LNCaP clone FGC (cell line): ENCODE measurements at places on chromosomes 6 and 20.

GRCh38 chr20:41169162-41169690, 31.9 kb downstream of the PLCG1 start:
- no peak for DNase-seq

DNA sequence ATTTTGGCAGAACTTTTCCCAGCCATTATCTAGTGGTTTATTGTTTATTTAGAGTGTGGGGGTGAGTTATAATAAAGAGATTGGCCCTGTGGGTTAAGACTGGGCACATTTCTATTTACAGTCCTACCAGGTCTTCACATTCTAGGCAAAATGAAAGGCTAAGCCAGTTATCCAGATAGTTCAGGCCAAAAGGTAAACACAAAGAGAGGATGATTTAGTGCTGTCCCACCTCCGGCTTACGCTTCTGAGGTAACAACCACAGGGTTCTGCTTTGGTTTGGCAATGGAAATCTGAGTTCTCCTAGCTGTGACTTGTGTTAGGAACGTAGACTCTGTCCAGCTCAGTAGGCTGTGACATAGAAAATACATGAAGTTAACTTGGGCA, 50.3 kb upstream of the PTPRK start:
- DNase-seq = no peak

DNA sequence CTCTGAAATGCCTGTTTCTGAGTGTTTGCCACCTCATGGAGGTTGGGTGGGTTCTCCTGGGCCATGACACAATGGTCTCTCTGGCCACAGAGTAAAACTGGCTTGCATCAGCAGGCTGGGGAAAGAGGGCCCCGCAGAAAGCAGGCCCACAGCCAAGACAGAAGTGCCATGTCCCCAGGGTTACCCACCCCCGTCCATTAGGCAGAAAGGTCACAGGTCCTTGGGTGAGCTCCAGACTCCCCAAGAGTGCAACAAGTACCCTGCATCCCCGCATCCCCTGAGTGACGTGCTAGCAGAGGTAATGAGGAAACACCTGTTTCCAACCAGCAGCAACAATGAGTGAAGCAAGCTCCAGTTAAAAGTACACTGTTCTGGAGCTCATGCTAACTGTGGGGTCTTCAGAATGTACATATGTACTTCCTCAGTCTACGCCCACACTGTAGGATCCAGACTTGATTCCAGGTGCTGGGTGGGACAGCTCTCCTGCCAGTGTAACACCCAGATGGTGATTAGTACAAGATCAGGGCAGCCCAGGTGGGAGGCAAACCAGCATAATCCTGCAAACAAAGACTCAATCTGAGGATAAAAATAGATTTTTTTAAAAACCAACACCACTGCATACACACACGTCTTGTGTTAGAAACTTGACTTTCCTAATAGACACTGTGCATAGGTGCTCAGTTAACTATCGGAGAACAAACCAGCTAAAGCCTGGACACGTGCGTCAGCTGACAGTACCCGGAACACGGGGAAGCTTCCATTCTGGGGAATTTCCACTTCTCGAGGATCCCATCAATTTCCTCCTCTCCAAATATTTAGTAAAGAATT, 31.5 kb downstream of the RRBP1 start:
- no peak for DNase-seq

GRCh38 chr6:38153076-38153797, 333.7 kb downstream of the ZFAND3 start:
- no peak for DNase-seq

DNA sequence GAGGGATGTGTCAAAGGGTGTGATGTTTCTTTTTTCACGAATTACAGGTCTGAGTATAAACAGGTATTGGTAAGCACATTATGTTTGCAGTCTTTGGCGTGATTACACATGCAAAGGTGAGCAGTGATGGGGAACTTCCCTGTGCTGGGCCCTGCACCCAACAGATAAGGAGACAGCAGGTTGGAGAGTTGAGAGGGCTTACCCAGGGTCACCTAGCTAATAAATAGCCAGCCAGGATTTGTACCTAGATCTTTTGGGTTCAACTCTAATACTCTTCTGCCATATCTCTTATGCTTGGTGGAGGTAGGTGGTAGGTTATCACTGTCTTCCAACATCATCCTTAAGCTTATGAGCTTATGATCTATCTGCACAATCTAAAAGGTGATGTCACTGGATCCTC, 46.5 kb downstream of the AFG1L start:
- DNase-seq = no peak

DNA sequence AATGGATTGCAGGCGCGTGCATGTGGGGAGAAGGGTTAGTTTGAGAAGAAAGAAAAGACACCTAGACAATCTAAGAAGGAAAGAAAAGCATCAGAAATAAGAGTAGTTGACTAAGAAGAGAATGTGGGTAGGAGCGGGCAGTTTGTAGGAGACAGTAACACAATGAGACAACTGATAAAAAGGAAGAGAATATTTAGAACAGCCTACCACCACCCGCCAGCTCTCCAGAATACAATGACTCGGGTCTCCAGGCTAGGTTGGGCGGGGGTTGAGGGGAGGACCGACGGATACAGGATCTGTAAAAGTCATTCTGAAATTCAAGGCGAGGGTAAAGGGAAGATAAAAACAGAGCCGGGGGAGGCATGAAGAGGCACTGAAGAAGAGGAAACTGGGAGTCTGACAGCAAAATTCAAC, 712 bp downstream of the ABHD16A start:
- no peak for DNase-seq

DNA sequence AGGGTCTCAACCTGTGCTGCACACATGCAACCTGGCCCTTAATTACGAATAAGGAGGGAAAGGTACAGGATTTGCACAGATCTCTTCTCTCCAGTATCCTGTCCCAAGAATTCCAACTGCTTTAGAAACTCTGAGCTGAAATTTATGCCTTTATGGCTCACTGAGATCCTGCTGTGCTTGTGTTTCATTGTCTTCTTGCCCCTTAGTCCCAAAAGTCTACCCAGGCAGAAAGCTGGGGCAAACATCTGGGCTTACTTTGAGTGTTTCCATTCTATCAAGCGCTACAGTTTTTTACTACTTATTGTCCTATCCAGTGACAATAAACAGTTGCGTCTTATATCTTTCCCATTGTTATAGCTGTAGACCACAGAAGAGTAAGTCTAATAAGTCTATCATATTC, 99.7 kb downstream of the LIN28B start:
- no peak for DNase-seq

DNA sequence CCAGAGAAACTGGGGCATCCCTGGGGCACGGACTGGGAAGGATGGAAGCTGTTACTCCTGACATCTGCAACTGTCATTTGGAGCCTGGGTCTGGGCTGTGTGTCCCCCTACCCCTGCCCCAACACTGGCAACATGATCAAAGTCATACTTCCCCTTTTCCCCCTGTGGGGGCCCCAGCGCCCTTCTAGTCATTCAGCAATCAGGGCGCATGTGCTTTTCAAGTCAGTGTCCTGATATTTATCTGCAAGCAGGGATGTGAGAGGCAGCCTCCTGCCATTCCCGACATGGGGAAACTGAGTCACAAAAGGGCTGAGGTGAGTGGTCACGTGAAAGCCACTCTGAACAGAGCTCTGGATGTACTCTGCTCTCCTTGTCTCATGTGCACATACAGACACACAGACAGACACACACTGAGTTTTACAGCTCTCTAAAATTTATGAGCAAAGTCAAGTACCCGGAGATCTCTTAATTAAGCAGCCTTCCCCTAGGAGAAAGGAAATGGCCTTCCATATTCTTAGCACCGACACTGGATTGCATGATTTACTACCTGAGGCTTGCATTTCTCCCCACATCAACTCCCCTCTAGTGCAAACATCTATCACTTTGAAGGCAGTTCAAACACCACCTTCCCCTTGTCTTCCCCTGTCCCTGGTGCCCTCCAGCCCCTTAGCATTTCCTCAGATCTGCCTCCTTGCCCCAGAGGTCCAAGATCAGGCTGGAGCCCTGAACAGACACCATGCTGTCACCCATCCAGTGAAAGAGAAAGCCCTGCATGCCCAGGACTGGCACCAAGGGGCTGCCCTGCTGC, 170.7 kb downstream of the CDC5L start:
- no peak for DNase-seq

- DNase-seq = no peak
Measured at GRCh38 chr6:122399055-122399347, 451 bp upstream of the HSF2 start.

DNA sequence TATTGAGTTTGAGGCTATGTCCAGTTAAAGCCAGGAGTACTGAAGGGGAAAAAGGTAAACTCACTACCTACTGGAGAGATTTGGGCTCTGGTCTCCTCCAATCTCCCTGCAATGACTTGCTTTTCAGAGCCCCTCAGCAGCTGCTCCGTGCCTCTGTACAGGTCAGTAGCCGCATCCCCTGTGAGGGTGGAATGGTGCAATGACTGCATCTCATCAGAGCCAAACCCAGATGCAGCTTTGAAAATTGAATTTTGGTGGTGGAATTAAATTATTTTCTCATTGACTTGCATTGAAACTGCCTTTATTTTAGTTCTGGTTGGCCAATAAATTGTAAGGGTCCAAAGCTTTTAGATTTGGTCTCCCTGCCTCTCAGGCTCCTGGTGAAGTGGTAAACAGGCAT, 166.7 kb downstream of the DLL1 start:
- DNase-seq = no peak

GRCh38 chr6:24606200-24606930, 39.6 kb downstream of the KIAA0319 start:
- no peak for DNase-seq
